ENCODE measurements at places on chromosomes 6 and 20. TPM values are rescaled to one million over a fixed set of nuclear protein-coding genes. Genes with fewer than 3 reads are reported as not detected.

PPP1R14C gene
- total RNA-seq, result 0.17 TPM

RIPPLY2 gene
- not detected for total RNA-seq

SLC22A23 gene
- total RNA-seq, result 5.1 TPM

ERVFRD-1 gene
- not detected for total RNA-seq

AGER gene
- total RNA-seq, result 0.50 TPM

BPIFB4 gene
- total RNA-seq, result not detected

RNF114 gene
- 65.2 TPM for total RNA-seq

ZBTB24 gene
- total RNA-seq, result 8.0 TPM

OR2H2 gene
- total RNA-seq, result not detected

C6orf15 gene
- not detected for total RNA-seq

SYTL3 gene
- 4.6 TPM for total RNA-seq

RPL7L1 gene
- total RNA-seq, result 108 TPM

NKX2-4 gene
- total RNA-seq, result not detected

NCOA5 gene
- 10.0 TPM for total RNA-seq

DPM1 gene
- total RNA-seq, result 60.9 TPM

PSORS1C2 gene
- total RNA-seq, result not detected

GINS1 gene
- 3.0 TPM for total RNA-seq

TCP11 gene
- 0.51 TPM for total RNA-seq

GPLD1 gene
- under 0.01 TPM for total RNA-seq

SOX18 gene
- not detected for total RNA-seq

FBXL4 gene
- 16.8 TPM for total RNA-seq

DAAM2 gene
- 25.9 TPM for total RNA-seq

All from fibroblast of lung (primary cell).